ENCODE measurements at places on chromosomes 16 and 17.

GRCh38 chr17:36597866-36598777 lies 3.3 kb upstream of the MRM1 start:
- no peak for DNase-seq

DNA sequence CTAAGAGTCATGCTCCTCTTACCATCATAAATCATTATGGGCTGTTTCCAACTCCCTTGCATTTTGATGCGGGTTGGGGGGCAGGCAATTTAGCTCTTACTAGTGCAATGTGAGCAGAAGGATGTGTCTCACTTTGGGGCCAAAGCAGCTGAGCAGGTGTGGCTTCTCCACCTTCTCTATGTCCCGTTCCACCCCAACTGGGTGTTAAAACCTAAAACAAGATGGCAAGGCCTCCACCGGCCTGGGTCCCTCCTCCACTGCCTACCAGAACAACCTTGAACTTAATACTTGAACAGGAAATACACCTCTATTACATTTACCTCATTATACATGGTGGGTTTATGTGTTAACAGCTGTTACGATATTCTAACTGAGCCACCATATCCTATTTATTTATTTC lies 52.8 kb downstream of the TOX3 start:
- DNase-seq: no peak

- DNase-seq: no peak
These were observed 66.3 kb upstream of the DOC2B start for GRCh38 chr17:247767-248166.

- DNase-seq: no peak
These were observed 36.7 kb upstream of the CAPN15 start for GRCh38 chr16:490768-491167.

- peak; percentile 45 for DNase-seq
These were observed 51.8 kb upstream of the JPH3 start for GRCh38 chr16:87550495-87550961.

DNA sequence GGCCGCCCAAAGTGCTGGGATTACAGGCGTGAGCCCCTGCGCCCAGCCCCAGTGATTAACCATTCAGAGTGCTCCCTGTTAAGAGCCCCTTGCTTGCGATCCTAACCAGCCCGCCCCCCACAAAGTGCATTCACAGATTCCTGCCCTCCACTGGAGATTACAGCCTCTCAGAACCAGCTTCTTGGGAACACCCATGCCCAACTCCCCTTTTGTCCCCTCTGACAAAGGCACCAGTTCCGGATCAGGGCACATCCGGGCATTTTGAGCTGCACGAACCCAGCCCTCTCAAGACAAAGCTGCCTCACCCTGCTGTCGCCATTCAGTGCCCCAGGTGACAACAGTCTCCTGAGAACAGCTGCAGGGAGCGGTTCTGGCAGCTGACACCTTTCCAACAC lies 848 bp upstream of the KRT19 start:
- no peak for DNase-seq

DNA sequence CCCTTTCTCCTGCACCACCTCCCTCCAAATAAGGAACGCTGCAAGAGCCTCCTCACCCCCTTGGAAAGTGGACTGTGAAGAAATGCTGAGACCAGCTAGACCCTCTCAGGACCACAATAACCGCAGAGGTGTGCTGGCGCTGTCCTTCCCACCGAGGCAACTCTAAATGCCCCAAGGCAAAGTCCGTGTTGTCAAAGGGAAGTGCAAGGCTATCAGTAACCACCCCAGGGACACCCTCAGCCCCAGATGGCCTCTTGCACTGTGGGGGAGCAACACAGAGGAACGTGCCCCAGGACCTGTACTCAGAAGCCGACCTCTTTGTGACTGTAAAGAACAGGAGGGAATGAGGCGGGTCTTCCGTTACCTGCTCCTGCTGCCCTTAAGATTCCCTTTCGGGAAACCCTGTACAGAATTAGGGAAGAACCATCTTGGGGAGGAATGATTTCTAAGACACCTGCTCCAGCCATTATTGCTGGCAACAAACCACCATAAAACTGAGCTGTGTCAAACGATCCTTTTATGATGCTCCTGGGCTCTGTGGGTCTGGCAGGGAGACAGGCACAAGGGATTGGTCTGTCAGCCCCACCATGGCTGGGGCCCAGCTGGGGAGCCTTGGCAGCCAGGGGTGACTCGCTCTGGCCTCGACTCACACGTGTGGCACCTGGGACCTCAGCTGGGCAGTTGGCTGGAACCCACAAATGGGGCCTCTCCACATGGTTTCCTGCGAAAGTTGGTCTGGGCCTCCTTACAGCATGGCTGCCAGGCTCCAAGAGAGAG lies 14.6 kb upstream of the MED9 start:
- DNase-seq: no peak

DNA sequence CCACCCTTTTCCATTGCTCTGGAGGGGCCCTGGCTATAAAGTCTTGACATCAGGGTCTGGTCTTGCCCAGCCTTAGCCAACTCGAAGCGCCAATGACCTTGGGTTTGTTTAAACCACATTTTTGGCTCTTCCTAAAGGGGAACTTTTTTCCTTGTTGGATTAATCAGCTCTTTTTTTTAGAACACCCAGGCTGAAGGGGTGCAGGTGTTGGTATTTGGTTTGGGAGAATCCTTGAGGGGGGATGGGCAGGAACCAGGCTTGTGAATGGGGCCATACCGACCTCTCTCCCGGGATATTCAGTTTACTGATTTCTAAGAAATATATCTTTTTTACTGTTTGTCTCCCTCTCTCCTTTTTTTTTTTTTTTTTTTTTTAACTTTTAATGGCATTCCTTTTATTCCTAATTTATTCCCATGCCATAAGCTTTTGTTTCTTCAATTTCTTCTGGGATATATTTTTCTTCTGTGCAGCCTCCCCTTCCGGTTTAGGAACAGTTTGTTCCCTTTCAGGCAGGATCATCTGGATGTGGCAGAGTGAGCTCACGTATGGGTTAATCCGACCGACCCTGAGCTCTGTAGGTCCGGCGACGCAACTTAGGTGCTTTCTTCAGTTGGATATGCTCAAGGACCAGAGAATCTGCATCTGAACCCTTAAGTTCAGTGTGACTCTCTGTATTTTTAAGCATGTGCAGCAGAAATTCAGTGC lies 129.5 kb downstream of the ABCC6 start:
- DNase-seq: no peak

DNA sequence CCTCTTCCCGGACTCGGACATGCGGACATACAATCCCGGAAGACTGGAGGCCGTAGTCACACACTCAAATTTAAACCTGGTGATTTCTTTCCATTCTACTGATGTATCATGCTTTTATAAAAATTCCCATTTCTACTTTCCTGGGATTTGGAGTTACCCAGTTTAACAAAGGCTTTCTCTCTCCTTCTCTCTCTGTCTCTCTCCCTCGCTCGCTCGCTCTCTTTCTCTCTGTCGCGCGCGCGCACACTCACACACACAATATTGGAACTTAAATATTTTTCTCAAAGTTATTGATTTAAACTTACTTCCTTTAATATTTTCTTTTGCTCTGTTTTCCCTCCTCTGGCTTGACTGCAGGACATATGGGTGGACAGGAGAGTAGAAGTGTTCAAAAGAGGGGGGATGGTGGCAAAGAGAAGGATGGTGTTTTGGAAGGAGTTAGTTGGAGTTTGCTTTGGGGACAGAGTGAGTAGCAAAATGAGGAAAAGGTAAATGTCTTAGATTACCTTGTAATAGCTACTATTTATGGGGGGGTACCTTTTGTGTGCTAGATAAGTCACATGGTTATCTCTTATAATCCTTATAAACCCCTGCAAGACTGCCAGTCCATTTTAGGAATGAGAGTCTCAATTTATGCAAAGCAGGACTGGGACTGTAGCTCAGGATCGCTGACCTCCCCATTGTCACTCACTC lies 878 bp upstream of the TRIM25 start:
- DNase-seq: no peak

Measured in astrocyte of the hippocampus (primary cell).